Naive thymus-derived CD8-positive, alpha-beta T cell (primary cell): ENCODE measurements at places on chromosomes 11 and 22. TPM values are rescaled to one million over a fixed set of nuclear protein-coding genes. Genes with fewer than 3 reads are reported as not detected.

The MYOD1 gene
- total RNA-seq = not detected

The FOXR1 gene
- total RNA-seq = not detected

The OR5P2 gene
- not detected for total RNA-seq

The GGT1 gene
- total RNA-seq = 14.7 TPM

The OR52H1 gene
- not detected for total RNA-seq

The BTBD18 gene
- total RNA-seq = 0.18 TPM

DNA sequence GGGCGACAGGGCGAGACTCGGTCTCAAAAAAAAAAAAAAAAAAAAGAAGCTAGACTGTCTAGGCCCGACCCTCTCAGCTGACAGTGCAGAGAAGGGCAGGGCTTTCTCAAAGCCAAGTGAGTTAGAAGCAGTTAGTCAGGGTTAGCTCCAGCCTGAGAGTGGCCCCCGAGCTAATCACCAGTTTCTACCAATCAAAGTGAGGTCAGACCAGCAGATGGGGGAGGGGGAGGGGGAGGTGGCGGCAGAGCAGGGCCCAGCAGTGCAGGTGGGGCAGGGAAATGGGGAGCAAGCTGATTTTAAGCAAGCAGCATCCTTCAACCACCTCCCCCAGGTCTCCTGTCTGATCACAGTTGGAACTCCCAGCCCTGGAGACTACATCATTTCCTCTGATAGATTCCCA is 55.3 kb upstream of the PRR5 start:
- H3K27me3 ChIP-seq = no peaks in the 10 kb centered on the region
- H3K4me3 ChIP-seq = no peak overlapping the region
- no peak overlapping the region for H3K27ac ChIP-seq

DNA sequence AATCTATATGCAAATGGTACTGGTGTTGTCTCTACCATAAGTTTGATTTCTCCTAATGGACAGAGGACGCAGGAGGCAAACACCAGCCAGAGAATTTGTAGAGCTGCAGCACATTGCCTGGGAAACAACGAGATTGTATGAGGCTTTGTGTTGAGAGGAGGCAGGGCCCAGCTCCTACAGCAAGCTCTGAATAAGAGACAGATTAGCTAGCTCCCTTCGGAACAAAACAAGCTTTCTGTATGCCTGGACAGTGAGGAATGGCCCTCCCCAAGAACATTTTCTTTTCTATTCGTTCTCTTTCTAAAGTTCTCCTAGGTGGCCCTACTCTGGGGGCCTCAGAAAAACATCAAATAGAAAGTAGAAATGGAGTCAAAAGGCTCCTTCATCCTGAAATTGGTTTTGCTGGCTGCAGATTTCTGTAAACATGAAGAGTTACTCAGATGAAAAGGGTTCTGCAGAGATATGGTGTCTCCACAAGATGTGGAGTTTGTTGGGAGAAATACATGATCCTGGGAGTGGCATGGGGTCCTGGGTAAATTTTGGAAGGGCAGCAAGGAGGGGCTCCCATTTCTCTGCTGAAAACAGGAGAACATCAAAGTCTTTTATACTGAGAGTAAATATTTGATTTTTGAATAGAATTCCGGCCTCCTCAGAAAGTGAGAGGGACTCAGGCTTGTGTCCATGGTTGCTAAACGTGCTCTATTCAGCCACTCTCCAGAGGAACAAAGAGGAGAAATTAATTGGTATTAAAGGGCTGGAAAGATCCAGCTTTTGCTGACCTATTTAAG is 6.8 kb upstream of the HEPACAM start:
- no peaks in the 10 kb centered on the region for H3K36me3 ChIP-seq
- peak overlapping the region; percentile 81 for H3K27ac ChIP-seq
- peak overlapping the region; percentile 48 for H3K4me3 ChIP-seq
- H3K4me1 ChIP-seq = peaks cover 23% of the 10 kb centered on the region

- no peaks in the 10 kb centered on the region for H3K4me1 ChIP-seq
- DNase-seq = no peak
- H3K36me3 ChIP-seq = no peaks in the 10 kb centered on the region
- H3K27ac ChIP-seq = no peak overlapping the region
- H3K27me3 ChIP-seq = peaks cover 16% of the 10 kb centered on the region
These were observed 56.1 kb upstream of the NECTIN1 start for GRCh38 chr11:119785131-119785530.

- no peak for DNase-seq
- no peaks in the 10 kb centered on the region for H3K36me3 ChIP-seq
- no peak overlapping the region for H3K27ac ChIP-seq
- H3K4me1 ChIP-seq = no peaks in the 10 kb centered on the region
- no peak overlapping the region for H3K4me3 ChIP-seq
These were observed 406.2 kb upstream of the CADM1 start for GRCh38 chr11:115910379-115910778.

DNA sequence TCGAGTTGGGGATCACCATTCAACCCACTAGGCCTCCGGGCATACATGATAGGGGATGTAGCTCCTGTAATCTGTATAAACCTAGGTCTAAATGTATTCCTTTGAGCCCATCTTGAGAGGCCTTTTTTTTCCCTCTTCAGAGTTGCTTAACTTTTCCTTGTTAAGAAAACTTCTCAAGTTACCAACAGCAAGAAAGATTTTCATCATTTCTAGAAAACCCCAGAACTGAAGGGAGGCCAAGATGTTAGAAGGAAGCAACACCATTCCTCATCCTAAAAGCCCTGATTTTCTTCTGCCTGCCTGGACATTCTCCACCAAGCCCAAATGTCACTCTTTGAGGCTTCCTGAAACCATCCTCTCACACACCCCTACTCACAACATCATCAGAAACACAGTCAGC is 79.4 kb downstream of the TMPRSS5 start:
- no peak overlapping the region for H3K4me3 ChIP-seq
- H3K27me3 ChIP-seq = peaks cover 12% of the 10 kb centered on the region
- no peaks in the 10 kb centered on the region for H3K36me3 ChIP-seq
- no peak for DNase-seq

DNA sequence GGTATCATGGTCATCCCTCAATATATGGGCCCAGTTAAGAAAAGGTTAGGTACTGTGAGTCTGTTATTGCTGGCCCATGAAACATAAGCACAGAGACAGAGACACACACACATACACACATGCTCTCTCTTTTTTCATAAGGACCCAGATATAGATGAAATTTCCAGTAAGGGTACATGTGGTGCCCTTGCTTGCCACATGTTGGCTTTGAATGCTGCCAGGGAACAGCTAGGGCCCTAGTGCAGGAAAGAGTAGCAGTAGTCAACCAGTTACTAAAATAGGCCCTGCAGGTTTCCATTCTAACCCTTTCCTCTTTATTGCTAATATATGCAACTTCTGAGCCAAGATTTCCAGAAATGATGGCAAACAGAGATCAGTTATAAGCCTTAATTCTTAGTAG is 9.1 kb downstream of the SNX19 start:
- H3K27ac ChIP-seq = no peak overlapping the region
- DNase-seq = no peak
- H3K4me1 ChIP-seq = peaks cover 19% of the 10 kb centered on the region

DNA sequence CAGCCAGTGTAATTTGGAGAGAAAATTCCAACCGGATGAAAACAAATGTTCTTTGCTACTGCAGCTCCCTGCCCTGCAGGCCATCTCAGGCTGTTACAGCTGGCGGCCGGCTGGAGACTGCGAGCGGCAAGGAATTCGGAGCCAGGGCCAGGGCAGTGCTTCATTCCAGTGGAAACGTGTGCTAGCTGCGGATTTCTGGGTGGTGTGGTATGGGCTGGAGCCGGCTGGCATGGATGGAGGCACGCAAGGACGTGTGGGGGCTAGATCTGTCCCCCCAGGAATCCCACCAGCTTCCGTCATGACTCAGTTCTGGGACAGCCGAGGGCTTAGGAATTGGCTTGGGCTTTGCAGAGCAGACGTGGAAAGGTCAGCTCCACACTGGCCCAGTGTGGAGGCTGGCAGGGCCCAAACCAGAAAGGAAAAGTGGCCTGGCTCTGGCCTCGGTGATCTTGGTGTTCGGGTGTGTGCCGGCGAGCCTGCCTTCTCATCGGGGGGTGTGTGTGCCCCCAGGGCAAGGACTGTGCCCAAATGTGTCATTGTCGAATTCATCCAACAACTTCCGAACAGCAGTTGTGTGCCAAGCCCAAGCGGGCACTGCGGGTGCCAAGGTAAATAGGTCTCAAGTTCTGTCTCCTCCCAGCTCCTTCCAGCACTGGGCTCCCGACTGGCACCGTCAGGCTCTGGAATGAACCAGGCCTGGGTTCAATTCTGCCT is 48.1 kb upstream of the SHISAL1 start:
- no peaks in the 10 kb centered on the region for H3K4me1 ChIP-seq
- H3K27ac ChIP-seq = no peak overlapping the region
- no peaks in the 10 kb centered on the region for H3K36me3 ChIP-seq
- no peak overlapping the region for H3K4me3 ChIP-seq
- H3K27me3 ChIP-seq = no peaks in the 10 kb centered on the region
- DNase-seq = no peak

GRCh38 chr11:121095561-121095960 is 5.5 kb upstream of the TECTA start:
- no peak overlapping the region for H3K4me3 ChIP-seq
- H3K36me3 ChIP-seq = no peaks in the 10 kb centered on the region
- no peak overlapping the region for H3K27ac ChIP-seq
- DNase-seq = no peak

- H3K36me3 ChIP-seq = no peaks in the 10 kb centered on the region
- H3K27ac ChIP-seq = no peak overlapping the region
- H3K4me3 ChIP-seq = no peak overlapping the region
- peaks cover 40% of the 10 kb centered on the region for H3K4me1 ChIP-seq
These were observed 11.3 kb downstream of the CUL5 start for GRCh38 chr11:108019870-108020540.

DNA sequence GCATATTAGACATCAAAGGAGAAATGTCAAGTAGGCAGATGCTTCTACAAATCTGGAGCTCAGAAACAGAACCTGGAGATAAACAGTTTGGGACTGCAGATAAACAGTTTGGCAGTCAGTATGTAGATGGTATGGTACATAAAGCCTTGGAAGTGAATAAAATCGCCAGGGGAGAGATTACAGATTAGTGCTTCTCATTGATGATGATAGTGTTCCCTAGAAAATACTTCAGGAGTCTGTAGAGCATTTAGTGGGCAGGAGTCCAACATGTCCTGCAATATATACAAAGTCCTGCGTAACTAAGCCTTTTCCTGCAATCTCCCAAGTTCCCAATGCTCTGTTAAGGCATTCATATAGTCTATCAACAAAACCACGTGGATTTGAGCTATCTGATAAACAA is 35.2 kb downstream of the NARS2 start:
- peaks cover 49% of the 10 kb centered on the region for H3K36me3 ChIP-seq
- no peak for DNase-seq

GRCh38 chr11:61418136-61418535 is 11.6 kb downstream of the CPSF7 start:
- peak overlapping the region; percentile 43 for H3K27ac ChIP-seq
- H3K4me1 ChIP-seq = peaks cover 41% of the 10 kb centered on the region
- no peak overlapping the region for H3K4me3 ChIP-seq
- DNase-seq = no peak

DNA sequence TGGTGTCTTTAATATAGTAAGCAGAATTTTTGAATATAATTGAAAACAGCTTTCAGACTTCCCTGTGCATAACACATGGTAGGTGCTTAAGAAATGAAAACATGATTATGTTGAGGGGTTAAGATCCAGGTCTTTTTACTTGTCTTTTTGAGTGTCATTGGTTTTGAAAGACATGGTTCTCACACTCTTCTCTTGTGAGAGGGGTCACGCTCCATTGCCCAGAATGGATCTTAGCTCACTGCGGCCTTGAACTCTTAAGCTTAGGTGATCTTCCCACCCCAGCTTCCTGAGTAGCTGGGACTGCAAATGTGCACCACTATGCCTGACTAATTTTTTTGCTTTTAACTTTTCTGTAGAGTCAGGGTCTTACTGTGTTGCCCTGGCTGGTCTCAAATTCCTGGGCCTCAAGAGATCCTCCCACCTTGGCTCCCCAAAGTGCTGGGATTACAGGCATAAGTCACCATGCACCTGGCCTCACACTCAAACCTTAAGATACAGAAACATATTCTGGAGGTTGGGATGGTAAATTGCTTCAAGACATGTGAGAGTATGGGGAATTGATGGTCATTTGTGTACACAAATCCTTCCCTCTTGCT is 1.4 kb downstream of the SPCS2 start:
- DNase-seq = no peak
- H3K4me1 ChIP-seq = peaks cover 34% of the 10 kb centered on the region
- H3K27ac ChIP-seq = peak overlapping the region; percentile 96
- H3K36me3 ChIP-seq = no peaks in the 10 kb centered on the region
- peak overlapping the region; percentile 90 for H3K4me3 ChIP-seq

DNA sequence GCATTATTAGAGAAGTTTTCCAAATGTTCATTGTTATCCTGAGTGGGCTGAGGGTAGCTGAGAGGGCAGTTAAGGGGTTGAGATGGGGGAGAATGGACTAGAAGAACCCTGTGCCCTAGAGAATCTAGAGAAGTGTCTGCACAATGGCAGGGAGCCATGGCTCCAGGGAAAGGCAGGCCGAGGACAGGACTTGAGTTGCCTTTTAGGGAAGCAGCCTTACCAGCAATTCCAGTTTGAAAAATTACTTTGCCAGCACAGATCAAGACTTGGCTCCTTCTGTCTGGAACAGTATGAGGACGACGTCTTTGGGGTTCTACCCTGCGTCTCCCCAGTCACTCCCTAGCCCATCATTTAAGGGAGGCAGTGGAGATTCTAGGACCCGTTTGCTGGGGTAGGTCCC is 25.7 kb upstream of the MICAL3 start:
- H3K4me3 ChIP-seq = no peak overlapping the region
- H3K36me3 ChIP-seq = no peaks in the 10 kb centered on the region
- H3K27me3 ChIP-seq = peaks cover 15% of the 10 kb centered on the region
- H3K4me1 ChIP-seq = no peaks in the 10 kb centered on the region

GRCh38 chr22:33984656-33985285 is 64.5 kb upstream of the LARGE1 start:
- no peaks in the 10 kb centered on the region for H3K4me1 ChIP-seq
- H3K27me3 ChIP-seq = peaks cover 8% of the 10 kb centered on the region
- H3K27ac ChIP-seq = no peak overlapping the region
- DNase-seq = no peak
- no peak overlapping the region for H3K4me3 ChIP-seq

DNA sequence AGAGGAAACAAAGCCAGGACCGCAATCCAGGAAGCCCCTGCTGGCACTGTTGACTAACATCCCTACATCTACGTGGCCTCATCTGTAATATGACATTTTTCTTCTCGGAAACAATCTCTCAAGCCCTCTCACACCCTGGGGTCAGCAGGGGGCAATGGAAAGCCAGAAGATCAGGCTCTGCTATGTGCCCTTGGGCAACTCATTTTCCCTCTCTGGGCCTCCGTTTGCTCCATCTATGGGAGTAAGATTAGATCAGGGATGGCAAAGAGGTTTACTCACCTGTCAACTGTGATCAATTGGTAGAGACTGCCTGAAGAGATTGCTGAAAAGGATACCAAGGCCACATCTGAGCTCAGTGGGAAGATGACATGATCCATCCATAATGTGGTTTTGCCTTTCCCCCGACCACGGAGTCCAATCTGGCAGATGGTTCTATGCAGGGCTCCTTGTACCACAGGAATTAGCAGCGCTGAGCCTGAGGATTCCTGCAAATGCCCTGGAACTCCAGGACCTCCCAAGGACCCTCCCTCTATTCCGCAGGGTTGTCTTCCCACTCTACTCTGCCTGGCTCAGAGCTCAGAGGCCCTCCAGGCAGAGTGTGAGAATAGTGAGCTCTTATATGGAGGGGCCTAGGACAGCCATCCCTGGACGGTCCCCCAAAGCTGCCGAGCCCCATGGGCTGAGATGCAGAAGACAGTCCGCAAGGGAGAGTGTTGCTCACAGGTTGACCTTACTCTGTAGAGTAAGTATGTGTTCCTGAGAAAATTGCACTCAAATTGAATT is 66.1 kb downstream of the CHST1 start:
- peaks cover 9% of the 10 kb centered on the region for H3K27me3 ChIP-seq
- H3K36me3 ChIP-seq = no peaks in the 10 kb centered on the region
- H3K4me1 ChIP-seq = no peaks in the 10 kb centered on the region
- DNase-seq = no peak
- H3K27ac ChIP-seq = no peak overlapping the region
